Naive B cell (primary cell): ENCODE measurements at places on chromosomes 1 and 21. TPM values are rescaled to one million over a fixed set of nuclear protein-coding genes. Genes with fewer than 3 reads are reported as not detected.

HS2ST1 gene
- polyA plus RNA-seq = 18.2 TPM

LCE3E gene
- not detected for polyA plus RNA-seq

OR2T11 gene
- not detected for polyA plus RNA-seq

VWA5B1 gene
- not detected for polyA plus RNA-seq

PHGDH gene
- polyA plus RNA-seq = 4.7 TPM

COL24A1 gene
- polyA plus RNA-seq = not detected

IFI44L gene
- 5.7 TPM for polyA plus RNA-seq

CNN3 gene
- polyA plus RNA-seq = 27.7 TPM

CTSS gene
- polyA plus RNA-seq = 483 TPM

ASCL5 gene
- polyA plus RNA-seq = not detected

HCRTR1 gene
- not detected for polyA plus RNA-seq

PDC gene
- not detected for polyA plus RNA-seq

TMCO4 gene
- 11.6 TPM for polyA plus RNA-seq

GBP6 gene
- not detected for polyA plus RNA-seq

RORC gene
- not detected for polyA plus RNA-seq

CHTOP gene
- 43.3 TPM for polyA plus RNA-seq

SMIM1 gene
- polyA plus RNA-seq = 0.91 TPM

KCNJ15 gene
- not detected for polyA plus RNA-seq

FBXO2 gene
- 7.6 TPM for polyA plus RNA-seq

HSPB7 gene
- polyA plus RNA-seq = not detected

OVAAL gene
- not detected for polyA plus RNA-seq

INTS3 gene
- 15.1 TPM for polyA plus RNA-seq

S100A2 gene
- polyA plus RNA-seq = not detected
